Stromal cell of bone marrow (primary cell): ENCODE measurements at places on chromosomes 3 and 15.
A peak's percentile ranks its signal among the peaks of the same experiment; 100 is the strongest.

DNA sequence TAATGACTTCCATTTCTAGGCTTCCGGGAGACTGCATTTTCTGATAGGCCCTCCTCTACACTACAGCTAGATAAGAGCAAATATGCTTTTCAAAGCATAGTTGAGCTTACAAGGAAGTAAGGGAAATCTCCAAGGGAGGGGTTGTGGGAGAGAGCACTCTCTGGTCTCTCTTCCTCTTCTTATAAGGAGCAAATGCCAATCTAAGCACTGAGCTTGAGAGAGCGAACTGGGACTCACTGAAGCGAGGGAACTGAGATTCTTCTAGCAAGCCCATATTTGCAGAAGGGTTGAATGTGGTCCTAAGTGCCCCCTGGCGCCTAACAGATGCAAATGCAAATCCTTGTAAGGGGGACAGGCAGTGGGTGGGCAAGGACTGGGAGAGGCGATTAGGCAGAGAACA, 164.8 kb downstream of the ERC2 start:
- DNase-seq = peak; percentile 25

- DNase-seq = no peak
Observed at GRCh38 chr3:197283045-197283444, 15.4 kb downstream of the DLG1 start.

- DNase-seq = no peak
Observed at GRCh38 chr3:7683426-7683825, 818.2 kb upstream of the LMCD1 start.

GRCh38 chr3:179072100-179072438, 460 bp upstream of the ZMAT3 start:
- DNase-seq = no peak

- DNase-seq = no peak
Observed at GRCh38 chr3:31832551-31832950, 148.5 kb downstream of the OSBPL10 start.

DNA sequence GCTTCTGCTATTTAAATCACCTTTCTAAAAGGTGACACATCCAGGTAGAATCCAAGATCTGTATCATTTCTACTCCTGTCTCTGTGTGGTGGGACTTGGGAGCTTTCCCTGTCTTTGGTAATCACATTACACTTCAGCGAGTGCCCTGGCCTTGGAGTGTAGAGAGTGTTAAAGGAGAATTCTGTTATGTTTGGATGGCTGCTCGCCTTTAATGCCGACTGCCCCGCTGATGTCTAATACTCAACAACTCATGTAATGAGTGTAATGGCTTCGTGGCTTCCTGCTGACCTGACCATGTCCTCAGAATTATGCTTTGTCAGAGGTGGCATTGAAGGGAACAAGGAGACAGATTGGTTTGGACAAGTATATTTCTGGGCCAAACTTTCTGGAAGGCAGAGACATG, 66.3 kb upstream of the LRTM1 start:
- DNase-seq = no peak

DNA sequence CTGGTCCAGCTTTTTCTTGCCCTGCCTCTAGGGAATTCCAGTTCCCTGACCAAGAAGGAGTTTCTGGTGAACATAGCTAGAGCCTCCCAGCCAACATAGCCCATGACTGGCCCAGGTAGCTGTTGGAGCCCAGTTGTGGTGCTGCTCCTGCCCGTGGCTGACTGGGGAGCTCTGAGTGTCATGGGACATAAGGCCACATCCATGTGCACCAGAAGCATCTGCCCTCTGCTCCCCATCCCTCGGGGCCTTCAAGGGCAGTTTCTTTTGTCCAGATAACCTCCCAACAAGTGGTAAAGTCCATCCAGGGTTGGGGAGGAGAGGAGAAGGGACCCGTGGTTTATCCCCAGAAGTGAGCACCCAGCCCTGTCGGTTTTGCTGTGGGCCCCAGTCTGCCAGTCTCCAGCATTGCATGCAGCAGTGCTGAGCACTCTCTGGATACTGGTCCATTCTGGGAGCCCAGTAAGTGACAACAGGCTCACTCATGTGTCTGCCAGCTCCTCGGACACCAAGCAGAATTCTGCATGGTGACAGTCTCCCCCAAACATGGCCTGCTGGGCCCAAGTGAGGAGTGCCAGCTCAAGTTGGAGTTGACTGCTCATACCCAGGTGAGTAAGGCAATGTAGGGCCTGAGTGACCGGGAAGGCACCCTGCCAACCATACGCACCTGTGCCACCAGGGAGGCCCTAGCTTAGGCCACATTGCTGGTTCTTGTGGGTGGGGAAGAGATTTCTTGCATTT, 28.8 kb downstream of the ACAA1 start:
- no peak for DNase-seq

DNA sequence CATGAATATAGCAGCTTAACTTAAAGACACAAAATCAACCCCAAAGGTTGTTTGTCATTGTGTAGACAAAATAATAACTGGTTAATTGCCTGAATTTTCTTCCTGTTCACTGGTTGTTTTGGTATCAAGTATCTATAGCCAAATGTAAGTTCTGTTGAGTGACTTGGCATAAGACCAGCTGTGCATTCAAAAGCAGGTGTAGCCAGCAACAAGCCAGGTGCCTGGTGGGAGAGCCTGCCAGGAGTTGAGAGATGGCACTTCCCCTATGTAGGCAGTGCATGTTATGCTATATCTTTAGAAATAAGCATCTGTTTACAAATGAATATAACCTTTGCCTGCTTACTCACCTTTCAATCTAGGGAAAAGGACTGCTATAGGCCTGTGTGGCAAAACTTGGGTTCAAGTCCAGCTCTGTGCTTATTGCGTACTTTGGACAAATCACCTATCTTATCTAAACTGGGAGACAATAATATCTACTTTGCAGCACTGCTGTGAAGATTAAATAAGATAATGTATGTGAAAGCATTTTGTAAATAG, 84.9 kb upstream of the TBL1XR1 start:
- no peak for DNase-seq

- no peak for DNase-seq
Observed at GRCh38 chr15:34861214-34861613, 65.9 kb upstream of the ACTC1 start.

GRCh38 chr15:74643665-74644204, 28.1 kb downstream of the CLK3 start:
- DNase-seq = no peak

DNA sequence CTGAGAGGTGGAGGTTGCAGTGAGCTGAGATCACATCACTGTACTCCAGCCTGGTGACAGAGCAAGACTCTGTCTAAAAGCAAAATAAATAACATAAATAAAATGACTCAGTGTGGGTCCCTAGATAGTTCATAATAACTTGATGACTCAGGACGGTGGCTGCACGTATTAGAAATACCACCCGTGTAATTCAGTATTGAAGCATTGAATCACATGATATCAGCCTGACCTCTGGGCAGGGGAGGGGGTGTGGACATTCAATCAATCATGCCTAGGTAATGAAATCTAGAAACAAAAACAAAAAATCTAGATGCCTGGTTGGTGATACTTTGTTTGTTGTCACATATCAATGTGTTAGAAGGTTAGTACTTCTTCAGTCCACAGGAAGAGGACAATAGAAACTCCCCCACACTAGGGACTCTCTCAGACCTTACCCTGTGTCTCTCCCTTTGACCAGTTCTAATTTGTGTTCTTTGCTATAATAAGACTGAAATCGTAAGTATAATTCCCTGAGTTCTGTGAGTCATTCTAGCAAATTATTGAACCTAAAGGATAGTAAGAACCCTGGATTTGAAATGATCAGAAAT, 177.3 kb downstream of the GAP43 start:
- no peak for DNase-seq

GRCh38 chr3:58051196-58051595, 43.0 kb downstream of the FLNB start:
- peak; percentile 75 for DNase-seq

DNA sequence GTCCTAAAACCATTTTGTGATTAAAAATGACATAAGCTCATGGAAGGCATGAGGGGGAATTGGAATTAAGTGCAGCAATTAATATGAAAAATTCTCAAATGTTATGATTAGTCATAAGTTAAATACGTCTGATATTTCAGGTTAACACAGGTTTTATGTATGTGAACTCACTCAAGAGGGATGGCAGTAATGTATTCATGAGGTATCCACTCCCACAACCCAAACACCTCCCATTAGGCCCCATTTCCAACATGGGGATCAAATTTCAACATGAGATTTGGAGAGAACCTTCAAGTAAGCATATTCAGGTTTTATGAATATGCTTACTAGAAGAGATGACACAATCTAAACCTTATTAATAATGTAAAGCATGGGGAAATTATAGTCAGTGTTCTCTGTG, 41.6 kb upstream of the IL20RB start:
- no peak for DNase-seq

GRCh38 chr15:70478251-70478990, 284.9 kb downstream of the UACA start:
- no peak for DNase-seq

DNA sequence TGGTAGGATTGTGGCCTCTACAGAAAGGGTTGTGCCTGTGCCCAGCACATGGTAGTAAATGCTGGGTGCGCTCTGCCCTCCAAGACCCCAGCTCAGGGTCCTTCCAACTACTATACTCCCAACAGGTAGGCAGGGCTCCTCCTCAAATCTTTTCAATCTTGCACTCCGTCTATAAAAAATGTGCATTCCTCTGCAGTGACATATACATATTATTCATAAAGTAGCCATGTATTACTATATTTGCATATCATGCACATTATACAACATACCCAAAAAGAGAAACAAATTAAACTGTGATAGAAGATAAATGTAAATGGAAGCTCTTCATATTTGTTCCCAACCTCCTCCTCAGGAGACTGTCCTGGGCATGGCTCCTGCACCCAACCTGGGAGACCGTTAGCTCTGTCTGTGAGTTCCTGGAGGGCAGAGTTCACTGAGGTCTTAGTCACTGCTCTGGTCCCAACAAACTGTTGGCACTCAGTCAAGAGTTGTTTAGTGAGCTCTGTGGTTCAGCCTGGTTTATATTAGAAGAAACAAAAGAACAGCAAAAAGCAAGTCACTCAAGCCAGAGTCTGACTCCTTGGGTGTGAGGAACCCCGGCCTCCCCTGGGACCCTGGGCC, 47.7 kb upstream of the GRIP2 start:
- DNase-seq = peak; percentile 16

GRCh38 chr15:53693729-53694475, 65.6 kb downstream of the WDR72 start:
- no peak for DNase-seq

GRCh38 chr15:27601239-27601960, 497.7 kb downstream of the OCA2 start:
- no peak for DNase-seq

- DNase-seq = peak; percentile 98
Observed at GRCh38 chr3:46089237-46090011, 62.1 kb upstream of the XCR1 start.

- no peak for DNase-seq
Observed at GRCh38 chr3:54185740-54186139, 63.4 kb downstream of the CACNA2D3 start.

- peak; percentile 86 for DNase-seq
Observed at GRCh38 chr3:112640930-112641801, at the start of gene CCDC80. Gene CCDC80, minus strand, starts transcription at chr3:112641143. Its CDS starts 1,238 bp downstream, at chr3:112639905.

GRCh38 chr15:72487070-72487797, 13.1 kb downstream of the ARIH1 start:
- DNase-seq = no peak

DNA sequence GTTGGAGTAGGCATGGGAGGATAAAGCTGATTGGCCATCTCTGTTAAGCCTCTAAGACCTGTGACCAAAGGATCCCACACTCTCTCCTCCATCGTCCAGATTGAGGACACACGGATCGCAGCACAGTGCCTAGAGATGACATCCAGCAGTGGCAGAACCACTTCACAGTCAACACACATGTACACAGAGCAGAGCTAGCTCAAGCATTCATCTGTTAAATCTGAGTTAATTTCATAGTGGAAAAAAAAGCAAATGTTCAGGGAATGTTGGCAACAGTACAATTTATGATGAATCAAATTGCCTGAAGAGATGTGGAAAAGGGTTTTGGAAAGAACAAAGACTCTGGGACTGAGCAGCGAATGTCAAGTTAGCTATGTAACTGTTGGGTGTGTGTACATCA, 108.1 kb upstream of the PLAAT1 start:
- DNase-seq = peak; percentile 45

DNA sequence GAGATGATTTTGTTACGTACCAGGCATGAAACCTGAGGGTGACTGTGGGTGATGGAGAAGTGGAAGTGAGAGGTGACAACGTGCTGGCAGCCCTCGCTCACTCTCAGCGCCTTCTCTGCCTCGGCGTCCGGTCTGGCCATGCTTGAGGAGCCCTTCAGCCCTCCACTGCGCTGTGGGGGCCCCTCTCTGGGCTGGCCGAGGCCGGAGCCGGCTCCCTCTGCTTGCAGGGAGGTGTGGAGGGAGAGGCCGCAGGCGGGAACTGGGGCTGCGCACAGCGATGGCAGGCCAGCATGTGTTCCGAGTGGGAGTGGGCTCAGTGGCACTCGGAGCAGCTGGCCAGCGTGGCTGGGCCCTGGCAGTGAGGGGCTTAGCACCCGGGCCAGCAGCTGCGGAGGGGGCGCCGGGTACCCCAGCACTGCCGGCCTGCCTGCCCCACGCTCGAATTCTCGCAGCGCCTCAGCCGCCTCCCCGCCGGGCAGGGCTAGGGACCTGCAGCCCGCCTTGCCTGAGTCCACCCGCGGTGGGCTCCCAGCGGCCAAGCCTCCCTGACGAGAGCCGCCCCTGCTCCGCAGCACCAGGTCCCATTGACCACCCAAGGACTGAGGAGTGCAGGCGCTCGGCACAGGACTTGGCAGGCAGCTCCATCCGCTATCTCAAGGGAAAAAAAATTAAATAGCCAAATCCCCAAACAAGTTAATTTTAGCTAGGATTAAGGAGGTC, 29.7 kb upstream of the MYRIP start:
- no peak for DNase-seq

DNA sequence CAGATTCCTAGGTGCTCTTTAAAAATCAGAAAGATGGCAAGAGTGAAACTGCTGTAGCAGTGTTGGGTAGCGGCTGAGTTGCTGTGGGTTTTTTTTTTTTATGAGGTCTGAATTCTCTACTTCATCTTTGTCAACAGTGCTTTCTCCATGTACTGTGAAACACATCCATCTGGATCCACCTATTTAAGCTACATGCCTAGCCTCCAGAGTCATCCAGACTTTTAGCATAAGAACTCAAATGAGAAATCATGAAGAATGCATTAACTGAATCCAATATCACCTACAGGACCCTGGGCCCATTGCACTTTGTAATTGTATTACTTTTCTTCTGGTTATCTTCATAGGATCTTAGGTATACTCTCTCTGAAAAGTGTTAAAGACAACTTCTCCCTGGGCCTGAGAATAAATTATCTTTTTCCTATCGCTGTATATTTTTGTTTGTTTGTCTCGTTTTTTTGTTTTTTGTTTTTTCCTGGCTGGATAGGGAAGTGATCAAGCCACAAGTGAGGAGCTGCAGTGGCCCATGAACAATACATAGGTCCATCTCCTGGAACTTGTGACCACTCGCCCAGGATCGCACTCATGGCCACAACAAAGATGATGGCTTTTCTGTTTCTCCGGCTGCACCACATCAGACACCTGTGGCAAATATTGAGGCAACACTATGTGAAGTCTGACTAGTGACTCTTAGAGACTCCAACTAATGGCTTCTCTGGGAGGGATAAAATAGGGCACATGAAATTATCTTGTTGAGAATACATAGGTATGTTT, 609.9 kb upstream of the AGTR1 start:
- DNase-seq = no peak

- DNase-seq = no peak
Observed at GRCh38 chr3:87541723-87542122, 265.3 kb upstream of the POU1F1 start.

GRCh38 chr15:63380808-63381282, 801 bp downstream of the CA12 start:
- no peak for DNase-seq
